ENCODE measurements at places on chromosomes 3 and 15. TPM values are rescaled to one million over a fixed set of nuclear protein-coding genes. Genes with fewer than 3 reads are reported as not detected.

SETD5 gene
- 74.1 TPM for total RNA-seq

- H3K4me3 ChIP-seq: no peak overlapping the region
- no peaks in the 10 kb centered on the region for H3K36me3 ChIP-seq
- no peaks in the 10 kb centered on the region for H3K27me3 ChIP-seq
- peaks cover 22% of the 10 kb centered on the region for H3K4me1 ChIP-seq
- no peak overlapping the region for H3K27ac ChIP-seq
Observed at GRCh38 chr15:70492240-70493177, 270.8 kb downstream of the UACA start.

DNA sequence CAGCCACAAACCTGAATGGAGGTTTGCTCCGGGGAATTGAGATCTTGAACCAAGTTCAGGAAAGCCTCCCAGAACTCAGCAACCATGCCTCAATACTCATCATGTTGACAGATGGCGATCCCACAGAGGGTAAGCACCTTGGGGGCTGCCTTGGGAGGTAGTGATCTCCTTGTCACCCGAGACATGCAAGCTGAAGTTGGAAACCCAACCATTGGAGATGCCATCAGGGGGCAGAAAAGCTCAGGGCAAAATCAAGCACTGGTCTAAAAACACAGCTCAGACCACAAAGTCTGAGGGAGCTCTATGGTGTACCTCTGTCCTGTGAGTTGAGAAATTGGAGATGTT lies 5.8 kb downstream of the ITIH1 start:
- H3K4me1 ChIP-seq: no peaks in the 10 kb centered on the region
- no peak overlapping the region for H3K27ac ChIP-seq
- H3K27me3 ChIP-seq: no peaks in the 10 kb centered on the region
- H3K36me3 ChIP-seq: no peaks in the 10 kb centered on the region
- H3K4me3 ChIP-seq: no peak overlapping the region
- DNase-seq: no peak

GRCh38 chr3:30286811-30287210 lies 319.6 kb upstream of the TGFBR2 start:
- peak overlapping the region; percentile 67 for H3K27ac ChIP-seq
- no peaks in the 10 kb centered on the region for H3K27me3 ChIP-seq
- DNase-seq: no peak

- no peak overlapping the region for H3K27ac ChIP-seq
- no peaks in the 10 kb centered on the region for H3K27me3 ChIP-seq
- H3K4me3 ChIP-seq: no peak overlapping the region
- no peak for DNase-seq
Observed at GRCh38 chr3:192911293-192911692, 6.4 kb downstream of the MB21D2 start.

DNA sequence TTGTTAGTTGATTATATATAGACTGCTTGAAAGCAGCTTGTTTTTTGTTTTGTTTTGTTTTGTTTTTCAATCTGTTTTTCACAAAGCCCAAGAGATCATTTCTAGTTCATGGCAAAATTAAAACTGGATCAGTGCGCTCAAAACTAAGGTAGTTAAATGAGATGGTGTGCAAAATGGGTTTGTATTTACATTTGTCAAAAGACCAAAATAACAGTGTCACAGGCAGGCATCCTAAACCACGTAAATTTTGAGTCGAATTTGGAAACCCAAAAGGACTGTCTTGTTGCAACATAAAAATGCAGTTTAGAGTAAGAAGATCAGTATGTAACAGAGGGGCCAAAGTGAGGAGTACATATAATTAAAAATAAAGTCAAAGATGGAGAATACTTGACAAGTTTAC lies 2.4 kb downstream of the DMXL2 start:
- no peak overlapping the region for H3K4me3 ChIP-seq
- H3K36me3 ChIP-seq: no peaks in the 10 kb centered on the region
- H3K27ac ChIP-seq: no peak overlapping the region
- H3K4me1 ChIP-seq: peaks cover 30% of the 10 kb centered on the region
- H3K27me3 ChIP-seq: no peaks in the 10 kb centered on the region
- DNase-seq: no peak

DNA sequence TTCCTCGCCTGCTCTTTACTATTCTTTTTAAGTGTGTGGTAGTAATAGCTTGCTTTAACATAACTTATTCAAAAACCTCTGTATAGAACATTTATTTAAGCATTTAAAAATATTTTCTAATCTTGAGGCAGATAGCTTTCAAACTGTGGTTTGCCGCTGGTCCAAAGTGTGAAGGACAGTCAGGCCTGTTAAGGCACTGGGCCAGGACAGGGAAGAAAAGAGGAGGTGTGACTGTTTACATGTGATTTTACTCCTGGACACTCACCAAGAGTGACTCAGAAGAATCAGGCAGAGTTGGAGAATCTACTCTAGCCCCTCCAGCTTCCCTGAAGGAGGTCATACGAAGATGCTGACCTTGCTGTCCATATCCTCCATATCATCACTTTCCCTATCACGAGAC lies 44.7 kb downstream of the CEP152 start:
- no peak overlapping the region for H3K4me3 ChIP-seq
- no peak overlapping the region for H3K27ac ChIP-seq
- H3K36me3 ChIP-seq: no peaks in the 10 kb centered on the region
- H3K27me3 ChIP-seq: no peaks in the 10 kb centered on the region

DNA sequence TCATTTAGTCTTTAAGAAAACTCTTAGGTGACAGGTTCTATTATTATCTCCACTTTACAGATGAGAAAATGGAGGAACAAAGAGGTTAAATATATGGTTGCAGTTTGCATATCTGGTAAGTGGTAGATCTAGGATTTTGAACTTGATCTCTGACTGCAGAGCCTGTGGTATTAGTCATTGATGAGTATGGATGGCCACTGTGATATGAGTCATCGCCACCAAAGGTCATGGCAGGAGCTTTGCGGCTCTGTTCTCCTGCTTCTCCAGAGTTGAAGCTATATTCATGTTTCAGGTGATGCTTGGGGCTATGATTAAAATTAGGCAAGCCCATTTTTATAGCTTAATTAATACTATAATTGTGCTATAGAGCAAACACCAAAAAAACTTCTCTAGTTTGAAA lies 306.2 kb upstream of the DPPA4 start:
- no peaks in the 10 kb centered on the region for H3K27me3 ChIP-seq
- H3K36me3 ChIP-seq: no peaks in the 10 kb centered on the region
- no peak overlapping the region for H3K4me3 ChIP-seq
- no peak for DNase-seq

GRCh38 chr3:177813322-177813721 lies 616.0 kb upstream of the TBL1XR1 start:
- peaks cover 20% of the 10 kb centered on the region for H3K4me1 ChIP-seq
- no peak for DNase-seq
- H3K4me3 ChIP-seq: no peak overlapping the region
- no peaks in the 10 kb centered on the region for H3K36me3 ChIP-seq
- no peak overlapping the region for H3K27ac ChIP-seq

SOX2 gene
- 7.3 TPM for total RNA-seq

ZNF860 gene
- 0.23 TPM for total RNA-seq

DNA sequence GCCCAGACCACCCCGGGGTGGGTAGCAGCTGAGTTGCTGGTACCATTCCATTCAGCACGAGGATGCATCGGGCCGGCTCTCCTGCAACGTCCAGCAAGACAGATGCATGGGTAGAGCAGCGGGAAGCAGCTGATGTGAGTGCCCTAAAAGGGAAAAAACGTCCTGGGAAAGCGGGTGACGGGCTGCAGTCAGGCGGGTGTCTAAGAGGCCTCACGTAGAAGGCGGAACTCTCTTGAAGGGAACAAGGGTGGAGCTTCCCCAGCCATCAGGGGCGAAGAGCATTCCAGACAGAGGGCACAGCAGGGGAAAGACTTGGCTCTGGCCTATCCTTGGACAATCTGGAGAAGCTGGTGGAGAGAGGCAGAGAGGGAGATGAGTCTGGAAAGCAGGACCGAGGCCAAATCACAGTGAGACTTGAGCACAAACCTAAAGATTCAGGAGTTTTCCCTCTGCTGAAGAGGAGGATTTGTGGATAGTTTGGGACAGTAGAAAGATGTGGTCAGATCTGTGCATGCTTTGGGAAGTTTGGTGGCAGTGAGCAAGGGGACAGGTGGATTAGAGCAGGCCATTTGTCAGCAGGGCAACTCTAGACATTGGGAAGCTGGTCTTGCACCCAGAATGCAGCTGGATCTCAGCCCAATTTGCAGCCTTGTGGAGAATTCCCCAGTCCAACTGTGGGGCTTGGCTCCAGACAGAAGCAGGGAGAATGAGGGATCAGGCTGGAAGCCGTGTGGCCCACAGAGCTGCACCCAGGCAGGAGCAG lies 70.7 kb downstream of the SEMA5B start:
- H3K36me3 ChIP-seq: no peaks in the 10 kb centered on the region
- H3K4me3 ChIP-seq: no peak overlapping the region
- H3K4me1 ChIP-seq: peaks cover 31% of the 10 kb centered on the region

DNA sequence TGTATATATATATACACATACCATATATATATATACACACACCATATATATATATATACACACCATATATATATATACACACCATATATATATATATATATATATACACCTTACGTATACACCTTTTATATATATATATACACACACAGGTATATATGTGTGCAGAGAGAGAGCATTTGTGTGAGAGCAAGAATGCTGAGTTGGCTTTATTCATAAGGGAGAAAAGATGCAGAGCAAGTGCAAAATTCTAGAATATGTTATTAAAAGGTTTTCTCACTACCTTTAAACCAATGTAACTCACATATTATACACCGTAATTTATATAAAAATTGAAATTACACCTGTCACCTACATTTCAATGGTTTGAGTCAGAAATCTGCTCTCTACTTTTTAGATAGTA lies 107.2 kb upstream of the ALCAM start:
- H3K27ac ChIP-seq: no peak overlapping the region
- H3K27me3 ChIP-seq: no peaks in the 10 kb centered on the region
- no peak overlapping the region for H3K4me3 ChIP-seq
- DNase-seq: no peak
- H3K36me3 ChIP-seq: no peaks in the 10 kb centered on the region

DNA sequence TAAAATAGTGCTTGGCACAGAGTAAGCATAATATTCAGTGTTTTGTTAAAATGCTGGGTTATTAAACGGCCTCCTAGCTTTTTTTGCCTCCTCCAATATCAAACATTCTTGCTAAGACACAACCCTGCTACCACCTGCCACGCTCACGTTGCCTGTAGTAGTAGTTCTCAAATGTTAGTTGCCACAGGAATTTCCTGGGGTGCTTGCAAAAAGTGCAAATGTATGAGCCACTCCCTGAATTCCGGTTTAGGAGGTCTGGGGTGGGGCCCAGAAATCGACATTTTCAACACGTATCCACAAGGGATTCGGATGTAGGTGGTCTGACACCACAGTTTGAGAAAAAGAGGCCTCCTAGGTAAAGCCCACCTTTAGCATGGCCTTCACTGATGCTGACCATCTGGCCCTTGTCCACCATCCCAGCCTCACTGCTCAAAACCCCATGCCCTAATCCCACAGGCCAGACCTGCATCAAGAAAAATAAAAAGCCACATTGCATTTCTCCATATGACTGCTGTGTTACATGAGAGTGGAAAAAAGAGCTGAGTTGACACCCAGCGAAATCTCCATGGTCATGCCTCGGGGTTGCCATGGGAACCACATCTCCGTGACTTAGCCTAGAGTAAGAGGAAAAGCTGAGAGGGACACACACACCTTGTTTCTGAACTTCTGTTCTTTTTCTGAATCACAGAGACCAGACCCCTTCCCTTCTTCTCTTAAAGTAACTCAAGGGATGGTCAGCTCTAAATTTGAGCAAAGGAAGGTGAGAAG lies 116.4 kb upstream of the HES1 start:
- H3K36me3 ChIP-seq: no peaks in the 10 kb centered on the region
- no peaks in the 10 kb centered on the region for H3K27me3 ChIP-seq
- no peak for DNase-seq
- no peak overlapping the region for H3K4me3 ChIP-seq
- peaks cover 4% of the 10 kb centered on the region for H3K4me1 ChIP-seq

- no peak for DNase-seq
- no peaks in the 10 kb centered on the region for H3K36me3 ChIP-seq
- H3K4me1 ChIP-seq: peaks cover 12% of the 10 kb centered on the region
- no peak overlapping the region for H3K4me3 ChIP-seq
- H3K27me3 ChIP-seq: no peaks in the 10 kb centered on the region
Observed at GRCh38 chr15:39287322-39288195, 293.3 kb upstream of the THBS1 start.

ACKR2 gene
- total RNA-seq: 15.9 TPM

- H3K36me3 ChIP-seq: peaks cover 71% of the 10 kb centered on the region
- peaks cover 37% of the 10 kb centered on the region for H3K4me1 ChIP-seq
- H3K27ac ChIP-seq: no peak overlapping the region
- no peak for DNase-seq
- no peaks in the 10 kb centered on the region for H3K27me3 ChIP-seq
Observed at GRCh38 chr15:82536409-82537350, 3.6 kb downstream of the RPS17 start.

CISH gene
- total RNA-seq: 26.7 TPM

DNA sequence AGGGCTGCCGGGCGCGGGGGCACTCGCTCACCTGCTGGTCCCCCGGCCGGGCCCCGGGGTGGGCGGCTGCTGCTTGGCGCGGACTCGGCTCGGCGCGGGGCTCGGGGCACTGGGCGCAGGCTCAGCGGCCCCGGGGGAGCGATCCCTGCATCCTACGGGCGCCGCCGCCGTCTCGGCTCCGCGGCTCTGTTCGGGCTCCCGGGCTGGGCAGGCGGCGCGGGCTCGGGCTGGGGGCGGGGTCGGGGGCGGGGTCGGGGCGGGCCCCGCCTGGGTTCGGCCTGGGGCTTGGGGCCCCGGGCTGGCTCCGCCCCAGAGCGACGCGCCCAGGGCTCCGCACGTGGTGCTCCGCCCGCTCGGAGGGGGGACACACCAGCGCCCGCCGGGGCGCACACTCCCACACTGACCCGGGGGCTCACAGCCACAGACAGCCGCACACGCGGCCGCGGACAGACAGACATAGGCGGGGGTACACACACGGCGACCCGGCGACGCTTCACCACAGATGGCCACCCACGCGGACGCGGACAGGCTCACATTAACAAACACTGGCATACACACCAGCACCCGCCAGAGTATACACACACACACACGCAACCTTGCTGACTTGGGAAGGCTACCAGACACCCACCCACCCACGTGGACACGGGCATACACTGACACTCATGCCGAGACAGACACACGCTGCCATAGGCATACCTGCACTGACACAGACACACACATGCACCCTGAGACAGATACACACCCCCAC lies at the start of gene SCN5A:
SCN5A (minus strand) TSS at position 188 of the 748 bp plus-strand sequence. CDS start 16,380 bp downstream, outside the sequence.
- peak; percentile 86 for DNase-seq
- H3K36me3 ChIP-seq: no peaks in the 10 kb centered on the region
- no peaks in the 10 kb centered on the region for H3K27me3 ChIP-seq
- peak within 1 kb of the TSS; percentile 58 for H3K4me3 ChIP-seq
- no peak within 1 kb of the TSS for H3K27ac ChIP-seq

DNA sequence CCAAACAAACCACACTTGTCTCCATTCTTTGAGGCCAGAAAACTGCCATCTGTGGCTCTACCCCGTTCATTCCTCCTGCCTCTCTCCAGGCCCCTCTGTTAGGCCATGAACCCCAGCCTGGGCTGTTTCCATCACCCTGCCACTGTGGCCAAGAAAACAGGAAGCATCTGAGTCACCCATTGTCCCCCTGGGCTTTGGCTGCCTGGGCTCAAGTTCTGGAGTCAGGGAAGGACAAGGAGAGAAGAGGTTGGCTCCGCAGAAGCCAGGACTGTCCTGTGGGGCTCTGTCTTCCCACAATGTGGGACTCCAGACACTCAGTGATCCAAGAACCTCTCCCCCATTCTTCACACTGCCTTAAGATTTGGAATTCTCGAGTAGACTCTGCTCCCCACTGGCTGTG lies 14.8 kb upstream of the LCTL start:
- H3K36me3 ChIP-seq: no peaks in the 10 kb centered on the region
- no peak overlapping the region for H3K4me3 ChIP-seq
- H3K27me3 ChIP-seq: no peaks in the 10 kb centered on the region
- no peak overlapping the region for H3K27ac ChIP-seq
- DNase-seq: no peak
- no peaks in the 10 kb centered on the region for H3K4me1 ChIP-seq

- no peaks in the 10 kb centered on the region for H3K4me1 ChIP-seq
- no peaks in the 10 kb centered on the region for H3K36me3 ChIP-seq
- H3K27me3 ChIP-seq: no peaks in the 10 kb centered on the region
Observed at GRCh38 chr3:60339304-60339703, 911.9 kb downstream of the FHIT start.

GREM1 gene
- total RNA-seq: 8.6 TPM

CHRFAM7A gene
- 0.17 TPM for total RNA-seq
